ENCODE measurements at places on chromosomes 12 and 14.
A peak's percentile ranks its signal among the peaks of the same experiment; 100 is the strongest.

GRCh38 chr12:15823360-15824128 is 34.4 kb upstream of the EPS8 start:
- no peak for DNase-seq

GRCh38 chr14:100285021-100285912 is 21.0 kb downstream of the SLC25A29 start:
- DNase-seq, result peak; percentile 48

DNA sequence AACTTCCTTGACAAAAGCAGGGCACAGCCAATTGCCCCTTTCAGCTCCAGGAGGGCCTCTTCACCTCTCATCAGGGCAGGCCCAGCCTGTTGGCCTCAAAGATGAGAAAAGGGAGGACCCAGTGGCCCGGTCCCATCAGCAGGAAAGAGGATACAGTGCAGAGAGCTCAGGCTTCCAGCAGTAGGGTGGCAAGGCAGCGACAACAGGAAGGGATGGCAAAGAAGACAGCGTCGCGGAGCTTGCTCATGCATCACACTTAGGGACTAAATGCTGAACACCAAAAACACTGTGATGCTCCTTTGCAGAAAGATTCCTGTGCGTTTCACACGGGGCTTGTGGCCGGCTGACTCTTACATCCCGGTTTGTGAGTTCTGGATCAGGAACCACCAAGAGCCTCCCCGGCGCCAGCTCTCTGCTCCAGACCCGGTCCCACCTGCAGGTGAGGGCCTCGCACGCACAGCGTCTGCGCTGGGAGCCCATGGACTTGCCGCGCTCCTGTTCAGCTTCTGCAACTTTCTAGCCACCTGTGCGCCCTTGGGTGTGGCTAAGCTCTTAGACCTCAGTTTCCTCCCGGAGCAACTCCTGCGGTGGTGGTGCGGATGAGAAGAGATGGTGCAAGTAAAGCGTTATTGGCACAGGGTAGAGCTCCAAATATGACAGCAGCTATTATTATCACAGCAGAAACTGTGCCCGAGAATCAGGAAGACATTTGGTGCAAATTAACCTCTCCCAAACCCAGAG is 15.3 kb upstream of the BCL7A start:
- DNase-seq, result no peak

- DNase-seq, result no peak
These were observed 47.5 kb downstream of the PAH start for GRCh38 chr12:102869571-102869970.

DNA sequence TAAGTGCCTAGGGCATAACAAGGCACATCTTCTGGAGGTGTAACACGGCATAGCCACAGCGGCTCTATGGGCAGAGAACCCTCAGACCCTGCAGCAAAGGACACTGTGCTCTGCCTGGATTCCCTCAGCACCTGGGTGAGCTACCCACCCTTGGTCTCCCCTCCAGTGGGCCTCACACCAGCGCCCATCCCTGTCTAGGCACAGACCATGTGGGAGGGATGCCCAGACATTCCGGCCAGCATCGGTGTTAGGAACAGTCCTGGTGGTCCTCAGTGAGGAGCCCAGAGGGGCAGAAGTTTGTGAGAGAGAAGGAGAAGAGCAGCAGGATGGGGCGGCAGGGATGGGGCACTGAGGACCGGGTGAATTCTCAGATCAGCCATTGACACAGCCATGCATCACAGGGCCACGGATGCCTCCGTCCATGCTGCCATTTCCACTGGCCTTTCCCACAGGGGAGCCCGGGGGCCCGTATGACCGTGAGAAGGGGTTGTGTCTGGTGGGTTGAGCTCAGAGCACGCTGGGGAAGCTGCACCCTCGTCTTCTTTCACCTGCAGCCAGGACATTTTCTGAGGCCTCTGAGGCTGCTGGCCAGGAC is 282.7 kb upstream of the SFSWAP start:
- DNase-seq, result no peak

DNA sequence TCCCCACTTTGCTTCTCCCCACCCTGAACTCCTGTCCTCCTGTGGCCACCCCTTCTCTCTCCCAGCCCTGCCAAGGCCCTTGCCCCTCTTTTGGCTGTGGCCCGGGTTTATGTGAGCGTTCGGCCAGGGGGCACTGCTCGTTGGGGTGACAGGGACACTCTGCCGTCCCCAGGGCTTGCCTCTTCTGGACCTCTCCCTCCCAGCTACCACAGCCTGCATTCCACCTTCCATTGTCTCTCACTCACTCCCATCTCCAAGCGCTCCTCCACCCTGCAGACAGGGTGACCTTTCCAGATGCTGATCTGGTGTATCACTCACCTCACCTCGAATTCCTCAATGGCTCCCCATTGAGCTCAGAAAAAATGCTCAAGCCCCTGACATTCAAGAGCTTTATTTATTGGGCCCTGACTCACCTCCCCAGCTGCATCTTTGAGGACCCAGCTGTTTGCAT is 1.4 kb downstream of the SERPINA9 start:
- no peak for DNase-seq

GRCh38 chr14:77221241-77221871 is 39.8 kb downstream of the TMEM63C start:
- DNase-seq, result no peak

DNA sequence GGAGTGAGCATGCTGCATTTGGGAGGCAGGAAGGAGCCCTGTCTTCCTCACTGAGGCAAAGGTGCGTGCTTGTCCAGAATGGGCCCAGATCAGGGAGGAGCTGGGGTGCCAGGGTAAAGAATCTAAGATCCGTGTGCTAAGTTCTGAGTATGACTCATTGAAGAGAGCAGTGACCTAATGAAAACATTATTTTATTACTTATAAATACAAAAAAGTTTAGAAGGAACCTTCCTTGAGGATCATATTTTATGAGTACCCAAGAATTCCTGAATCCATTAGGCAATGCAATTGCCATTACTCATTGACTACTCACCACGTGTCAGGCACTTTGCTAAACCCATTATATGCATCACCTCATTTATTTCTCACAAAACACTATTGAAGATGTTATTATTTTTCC is 264.7 kb downstream of the EGLN3 start:
- no peak for DNase-seq

DNA sequence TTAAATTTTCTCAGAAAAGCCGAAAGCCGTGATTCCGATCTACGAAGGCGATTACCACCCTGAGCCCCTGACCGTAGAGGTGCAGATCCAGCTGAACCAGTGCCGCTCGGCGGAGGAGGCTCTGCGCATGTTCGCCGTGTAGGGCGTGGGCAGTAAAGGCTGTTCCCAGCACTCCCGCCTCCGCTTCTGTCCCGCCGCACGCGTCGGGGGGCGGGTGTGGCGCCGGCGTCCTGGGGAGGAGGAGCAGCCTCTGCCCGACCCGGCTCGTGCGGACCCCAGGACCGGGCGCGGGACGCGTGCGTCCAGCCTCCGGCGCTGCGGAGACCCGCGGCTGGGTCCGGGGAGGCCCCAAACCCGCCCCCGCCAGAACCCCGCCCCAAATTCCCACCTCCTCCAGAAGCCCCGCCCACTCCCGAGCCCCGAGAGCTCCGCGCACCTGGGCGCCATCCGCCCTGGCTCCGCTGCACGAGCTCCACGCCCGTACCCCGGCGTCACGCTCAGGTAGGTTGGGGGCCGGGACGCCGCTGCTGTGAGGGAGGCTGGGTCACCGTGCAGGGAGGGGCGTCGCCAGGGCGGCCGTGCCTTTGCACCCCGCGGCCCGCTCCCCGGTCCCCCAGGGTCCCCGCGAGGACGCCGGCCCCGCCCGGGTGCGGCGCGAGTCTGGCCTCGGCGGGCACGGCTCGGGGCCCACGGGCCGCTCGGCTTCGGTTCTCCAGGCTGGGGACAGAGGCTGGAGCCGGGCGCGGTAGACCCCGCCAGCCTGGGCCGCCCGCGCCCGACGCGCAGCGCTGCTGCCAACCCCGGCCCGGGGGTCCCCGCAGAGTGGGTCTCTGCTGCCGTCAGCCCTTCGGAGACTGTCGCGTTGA is at the start of gene B3GNT4:
Gene B3GNT4 (plus strand): TSS at position 409 of the 866 bp plus-strand sequence. CDS start 910 bp downstream, outside the sequence.
- DNase-seq, result peak; percentile 37

DNA sequence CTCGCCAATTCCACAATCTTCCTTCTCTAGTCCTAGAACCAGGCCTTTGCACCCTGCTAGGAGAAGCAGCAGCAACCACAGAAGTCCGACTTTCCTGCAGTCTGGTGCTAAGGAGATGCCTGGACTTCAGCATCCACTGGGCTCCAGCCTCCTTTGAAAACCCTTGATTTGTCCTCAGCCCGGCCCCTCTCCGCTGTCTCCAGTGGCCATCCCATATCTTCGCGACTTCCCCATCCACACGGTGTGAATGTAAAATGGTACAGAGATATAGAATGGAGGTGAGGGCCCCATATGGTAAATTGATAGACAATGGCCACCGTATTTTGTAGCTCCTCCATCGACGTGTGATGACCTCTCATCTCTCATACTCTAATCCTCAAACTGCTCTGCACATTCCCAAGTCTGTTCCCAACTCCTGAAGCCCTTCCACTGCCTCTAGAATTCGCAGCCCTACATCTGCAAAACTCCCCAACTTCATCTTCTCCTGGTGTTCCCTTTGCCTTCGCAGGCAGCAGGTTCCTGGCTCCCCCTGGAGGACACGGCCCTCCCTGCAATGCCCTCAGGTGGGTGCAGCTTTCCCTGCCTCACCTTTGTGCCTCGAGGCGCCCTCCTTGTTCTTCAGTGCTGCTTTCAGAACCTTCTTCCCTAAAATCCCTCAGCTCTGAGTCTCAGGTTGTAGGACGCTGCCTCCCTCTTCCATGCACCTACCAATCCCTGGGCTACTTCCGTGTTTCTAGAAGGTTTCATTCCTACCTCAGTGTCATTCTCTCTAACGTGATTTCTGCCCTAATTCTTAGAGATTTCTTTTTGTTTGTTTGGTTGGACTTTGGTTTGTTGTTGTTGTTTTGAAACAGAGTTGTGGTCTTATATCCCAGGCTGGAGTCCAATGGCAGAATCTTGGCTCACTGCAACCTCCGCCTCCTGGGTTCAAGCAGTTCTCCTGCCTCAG is 36.7 kb downstream of the TMBIM6 start:
- DNase-seq, result peak; percentile 65

DNA sequence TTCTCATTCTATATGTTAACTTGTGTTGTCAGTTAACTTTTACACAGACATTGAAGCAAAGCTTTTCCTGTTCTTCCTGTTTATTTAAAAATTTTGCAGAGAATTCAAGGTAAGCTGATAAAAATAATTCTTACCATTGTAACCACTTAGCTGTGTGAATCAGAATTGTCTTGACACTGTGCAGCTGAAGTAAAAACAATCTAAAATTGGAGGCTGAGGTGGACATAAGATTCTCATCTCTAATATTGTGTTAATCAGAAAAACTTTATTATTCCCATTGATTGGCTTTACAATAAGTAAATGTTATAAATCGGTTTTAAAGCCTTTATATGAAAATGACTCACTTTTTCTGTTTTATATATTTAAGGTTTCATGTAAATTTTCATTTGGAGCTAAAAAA is 240.3 kb upstream of the PLEKHG7 start:
- no peak for DNase-seq

DNA sequence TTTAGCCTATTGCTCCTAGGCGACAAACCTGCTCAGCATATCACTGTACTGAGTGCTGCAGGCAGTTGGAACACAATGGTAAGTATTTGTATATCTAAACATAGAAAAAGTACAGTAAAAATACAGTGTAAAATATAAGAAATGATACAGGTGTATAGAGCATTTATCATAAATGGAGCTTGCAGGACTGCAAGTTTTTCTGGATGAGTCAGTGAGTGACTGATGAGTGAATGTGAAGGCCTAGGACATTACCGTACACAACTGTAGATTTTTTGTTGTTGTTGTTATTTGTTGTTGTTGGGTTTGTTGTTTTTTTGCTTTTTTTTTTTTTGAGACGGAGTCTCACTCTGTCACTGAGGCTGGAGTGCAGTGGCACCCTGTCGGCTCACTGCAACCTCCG is 33.4 kb downstream of the PNMA1 start:
- DNase-seq, result no peak

DNA sequence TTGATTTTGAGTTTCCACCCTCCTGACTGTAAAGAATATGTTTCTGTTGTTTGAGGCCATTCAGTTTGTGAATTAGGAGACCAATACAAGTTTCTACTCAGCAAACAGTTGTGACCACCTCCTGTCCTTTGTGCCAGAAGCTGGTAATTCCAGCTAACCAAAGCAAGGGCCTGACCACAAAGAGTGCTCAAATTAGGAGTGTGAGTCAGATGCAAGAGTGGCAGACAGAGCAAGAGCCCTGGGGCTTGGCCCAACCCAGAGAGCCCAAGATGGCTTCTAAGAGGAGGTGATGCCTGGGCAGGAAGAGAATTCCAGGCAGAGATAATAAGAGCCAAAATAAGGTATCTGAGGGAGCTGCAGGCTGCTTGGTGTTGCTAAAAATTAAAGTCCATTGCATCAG is 77.7 kb upstream of the C14orf132 start:
- no peak for DNase-seq

GRCh38 chr12:116200812-116201211 is 76.7 kb downstream of the MED13L start:
- no peak for DNase-seq

- DNase-seq, result no peak
These were observed 11.3 kb downstream of the ITGB7 start for GRCh38 chr12:53195516-53196420.

DNA sequence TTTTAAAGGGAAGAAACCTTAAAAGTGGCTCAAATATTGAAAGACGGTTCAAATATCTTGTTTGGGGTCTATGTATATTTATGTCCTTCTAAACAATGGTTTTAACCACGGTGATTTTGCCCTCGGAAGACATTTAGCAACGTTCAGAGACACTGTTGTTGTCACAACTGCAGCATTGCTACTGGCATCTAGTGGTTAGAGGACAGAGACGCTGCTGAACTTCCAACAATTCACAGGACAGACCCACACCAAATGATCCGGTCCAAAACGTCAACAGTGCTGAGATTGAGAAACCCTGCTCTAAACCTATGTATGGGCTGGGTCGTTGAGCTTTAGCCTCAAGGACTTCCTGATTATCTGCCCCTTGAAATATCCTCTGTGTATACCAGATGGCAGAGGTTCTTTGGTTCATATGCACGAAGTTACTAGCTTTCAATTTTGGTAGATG is 1.7 kb downstream of the ANGEL1 start:
- DNase-seq, result no peak

- no peak for DNase-seq
These were observed 28.7 kb upstream of the SOS2 start for GRCh38 chr14:50260072-50260471.

- DNase-seq, result no peak
These were observed 19.3 kb downstream of the NFKBIA start for GRCh38 chr14:35385042-35385839.

- no peak for DNase-seq
These were observed 17.8 kb downstream of the FBLN5 start for GRCh38 chr14:91929700-91930099.

DNA sequence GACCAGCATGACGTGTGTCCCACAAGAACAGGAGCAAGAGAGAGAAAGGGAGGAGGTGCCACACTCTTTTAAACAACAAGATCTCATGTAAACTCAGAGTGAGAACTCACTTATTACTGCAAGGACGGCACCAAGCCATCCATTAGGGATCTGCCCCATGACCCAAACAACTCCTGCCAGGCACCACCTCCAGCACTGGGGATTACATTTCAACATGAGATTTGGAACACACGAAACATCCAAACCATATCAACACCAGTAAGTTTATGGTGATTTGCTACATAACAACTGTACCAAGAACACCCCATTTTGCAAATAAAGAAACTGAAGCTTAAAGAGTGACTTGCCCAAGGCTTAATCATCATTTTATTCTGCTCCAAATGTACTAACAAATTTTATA is 23.7 kb upstream of the OR6J1 start:
- DNase-seq, result no peak

GRCh38 chr14:81247271-81247766 is 26.6 kb upstream of the GTF2A1 start:
- no peak for DNase-seq

- no peak for DNase-seq
These were observed 8.1 kb downstream of the CPSF6 start for GRCh38 chr12:69247268-69248018.

GRCh38 chr12:87981495-87981894 is 47.7 kb downstream of the C12orf50 start:
- DNase-seq, result no peak
